ENCODE measurements at places on chromosomes 12 and 14.

DNA sequence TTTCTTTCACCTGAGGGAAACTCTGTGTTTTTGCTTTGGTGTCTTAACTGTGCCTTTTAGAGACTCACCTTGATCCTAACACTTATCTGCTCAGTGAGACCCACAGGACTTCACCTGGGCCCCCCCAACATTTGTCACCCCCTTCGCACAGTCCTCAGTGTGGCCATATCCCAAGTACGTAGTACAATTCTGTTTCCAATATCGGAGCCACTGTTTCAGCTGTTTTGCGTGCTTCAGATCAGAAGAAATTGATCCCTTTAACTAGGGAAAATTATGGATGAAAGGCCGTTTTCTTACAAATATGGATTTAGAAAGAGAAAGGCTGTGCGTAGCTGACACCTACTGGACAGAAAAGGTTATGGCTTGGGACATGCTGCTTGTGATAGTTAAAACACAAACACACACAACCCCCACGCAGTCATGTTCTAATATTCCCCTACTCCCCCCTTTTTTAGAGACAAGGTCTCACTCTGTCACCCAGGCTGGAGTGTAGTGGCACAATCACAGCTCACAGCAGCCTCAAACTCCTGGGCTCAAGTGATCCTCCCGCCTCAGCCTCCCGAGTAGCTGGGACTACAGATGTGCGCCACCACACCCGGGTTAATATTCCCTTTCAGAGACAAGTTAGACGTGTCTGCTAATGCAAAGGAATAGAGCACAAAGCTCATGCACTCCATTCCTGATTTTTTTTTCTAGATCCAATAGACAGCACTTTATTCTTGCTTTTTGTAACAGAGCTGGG, 3.6 kb upstream of the SLC7A8 start:
- DNase-seq = peak; percentile 58

DNA sequence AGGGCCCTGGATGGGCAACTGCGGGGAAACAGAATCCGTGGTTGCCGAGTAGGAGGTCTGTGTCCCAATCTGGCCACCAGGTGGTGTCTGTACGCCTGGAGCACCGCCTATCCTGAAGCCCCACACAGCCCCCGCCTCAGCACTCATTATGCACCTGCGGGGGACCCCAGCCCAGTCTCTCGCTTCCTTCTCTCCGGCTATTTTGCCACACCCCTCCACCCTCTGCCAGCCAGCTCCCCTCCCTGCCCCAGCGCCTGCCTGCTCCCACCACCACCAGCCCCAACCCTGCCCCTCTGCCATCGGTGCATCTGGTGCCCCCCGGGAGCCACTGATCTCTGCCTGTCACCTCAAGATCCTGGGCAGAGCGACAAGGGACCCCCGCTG, 2.2 kb upstream of the NXPH4 start:
- peak; percentile 67 for DNase-seq

GRCh38 chr12:113048716-113049127, 7.8 kb upstream of the DTX1 start:
- peak; percentile 57 for DNase-seq

DNA sequence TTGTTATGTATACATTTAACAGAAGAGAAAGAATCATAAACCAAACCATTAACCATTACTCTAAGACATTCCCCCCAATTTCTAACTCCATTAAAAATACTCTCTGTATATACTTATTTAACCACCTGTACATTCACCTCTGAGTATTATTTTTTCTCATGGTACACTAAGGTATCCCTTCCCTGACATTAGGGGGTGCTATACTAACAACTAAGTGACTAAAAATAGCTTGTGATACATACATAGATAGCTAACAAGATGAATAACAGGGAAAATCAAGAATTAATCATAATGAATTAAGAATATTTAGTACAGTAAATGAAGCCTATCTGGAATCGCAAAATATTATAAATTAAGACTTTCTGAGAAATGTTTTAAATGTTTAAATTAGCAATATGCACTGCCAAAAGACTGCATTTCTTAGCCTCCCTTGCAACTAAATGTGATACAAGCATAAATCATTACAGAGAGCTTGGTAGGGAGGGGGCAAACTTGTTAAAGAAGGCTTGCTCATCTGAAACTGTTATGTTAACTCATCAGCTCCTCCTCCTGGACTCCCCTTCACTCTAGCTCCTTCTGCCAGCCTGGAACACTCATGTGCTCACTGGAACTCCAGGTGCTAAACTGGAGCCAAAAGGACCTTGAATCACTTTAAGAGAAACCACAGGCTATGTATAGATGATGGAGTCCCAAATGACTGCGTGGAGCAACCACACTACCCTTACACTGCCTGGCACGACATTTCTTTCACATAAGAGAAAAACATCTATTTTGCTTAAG, 14.9 kb downstream of the C2CD5 start:
- no peak for DNase-seq

GRCh38 chr14:35752380-35752779, 56.7 kb downstream of the RALGAPA1 start:
- no peak for DNase-seq

DNA sequence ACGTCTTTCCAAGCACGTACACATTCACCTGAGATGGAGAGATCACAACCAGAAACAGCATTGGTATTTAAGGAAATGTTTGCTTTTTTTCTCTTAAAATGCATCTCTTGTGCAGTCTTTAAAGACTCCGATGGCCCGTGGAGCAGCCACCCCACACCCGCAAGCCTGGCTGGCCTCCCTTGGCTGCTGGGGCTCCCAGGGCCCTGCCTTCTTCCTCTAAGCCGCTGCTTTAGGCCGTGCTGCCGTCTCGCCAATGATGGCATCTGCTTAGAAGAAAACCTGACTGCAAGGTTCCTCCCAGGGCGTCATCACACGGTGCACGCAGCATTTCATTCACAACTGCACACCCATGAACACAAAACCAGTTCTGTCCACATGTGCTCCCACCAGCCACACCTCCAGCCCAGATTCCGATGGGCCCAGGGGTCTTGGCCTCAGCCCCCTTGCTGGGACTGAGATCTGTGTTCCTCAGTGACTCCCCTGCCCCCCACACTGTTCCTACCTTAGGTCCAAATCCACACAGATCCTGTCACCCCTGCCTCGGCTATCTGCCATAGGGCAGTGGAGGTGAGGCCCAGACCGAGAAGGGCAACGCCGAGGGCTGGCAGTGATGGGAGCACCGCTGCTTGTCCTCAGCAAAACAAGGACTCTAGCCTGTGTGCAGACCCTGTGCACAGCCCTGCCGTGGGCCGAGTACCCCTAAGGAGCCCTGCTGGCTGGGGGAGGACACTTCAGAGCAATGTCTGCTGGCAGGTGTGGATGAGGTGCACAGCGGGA, 4.4 kb downstream of the BTBD6 start:
- DNase-seq = no peak

GRCh38 chr12:101327051-101327450, 47.1 kb downstream of the UTP20 start:
- no peak for DNase-seq

GRCh38 chr14:103539056-103539825, 10.2 kb downstream of the TRMT61A start:
- no peak for DNase-seq

GRCh38 chr12:99067171-99067785, 422.2 kb downstream of the APAF1 start:
- no peak for DNase-seq

DNA sequence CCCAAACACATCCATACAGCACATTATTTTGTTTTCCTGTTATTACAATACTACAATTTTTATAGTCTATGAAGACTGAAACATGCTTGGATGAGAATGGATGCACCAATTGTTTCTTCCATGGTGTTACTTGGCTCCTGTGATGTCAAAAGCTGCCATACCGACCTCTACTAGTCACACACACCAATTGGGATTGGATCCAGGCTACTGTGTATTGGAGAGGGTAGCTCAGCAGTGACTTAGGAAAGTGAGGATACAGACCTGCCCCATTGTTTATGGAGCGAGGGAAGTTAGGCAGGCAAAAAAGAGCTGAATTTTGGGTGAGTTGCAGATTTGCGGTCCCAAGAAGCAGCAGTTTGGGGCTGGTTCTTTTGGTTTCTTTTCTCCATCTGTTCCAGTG, 30.8 kb upstream of the AKAP6 start:
- no peak for DNase-seq

DNA sequence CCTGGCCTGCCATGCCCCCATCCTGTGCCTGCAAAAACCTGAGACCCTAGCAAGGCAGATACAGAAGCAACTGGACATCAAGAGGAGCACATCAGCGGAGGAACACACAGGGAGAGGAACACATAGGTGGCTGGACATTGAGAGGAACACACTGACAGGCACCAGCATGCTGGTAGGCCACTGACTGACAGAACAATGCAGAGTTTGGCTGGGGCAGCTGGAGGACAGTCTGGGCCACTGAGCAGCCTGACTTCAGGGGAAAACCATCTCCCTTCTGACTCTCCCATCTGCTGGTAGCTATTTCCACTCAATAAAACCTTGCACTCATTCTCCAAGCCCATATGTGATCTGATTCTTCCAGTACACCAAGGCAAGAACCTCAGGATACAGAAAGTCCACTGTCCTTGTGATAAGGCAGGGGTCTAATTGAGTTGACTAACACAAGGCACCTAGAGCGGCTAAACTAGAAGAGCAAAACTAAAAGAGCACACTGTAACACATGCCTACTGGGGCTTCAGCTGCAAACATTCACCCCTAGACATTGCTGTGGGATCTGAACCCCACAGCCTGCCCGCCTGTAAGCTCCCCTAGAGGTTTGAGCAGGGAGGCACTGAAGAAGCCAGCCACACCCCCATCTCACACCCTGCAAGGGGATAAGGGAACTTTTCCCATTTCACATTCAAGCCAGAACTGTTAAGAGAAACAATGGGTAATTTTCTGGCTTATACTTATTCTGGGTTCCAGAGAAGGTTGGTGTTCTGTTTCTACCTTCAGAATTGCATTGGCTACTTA, 22.1 kb downstream of the CLECL1 start:
- no peak for DNase-seq

GRCh38 chr14:100076606-100077005, 11.4 kb downstream of the EVL start:
- no peak for DNase-seq

GRCh38 chr12:112590281-112590680, 171.5 kb downstream of the PTPN11 start:
- no peak for DNase-seq

- no peak for DNase-seq
These were observed 189.7 kb upstream of the TBX3 start for GRCh38 chr12:114873656-114874055.

- DNase-seq = no peak
These were observed 512.4 kb downstream of the TMTC2 start for GRCh38 chr12:83199069-83199468.

GRCh38 chr12:58030566-58031279, 89.4 kb downstream of the ATP23 start:
- DNase-seq = no peak

GRCh38 chr12:76374386-76375020, 26.3 kb upstream of the BBS10 start:
- no peak for DNase-seq

DNA sequence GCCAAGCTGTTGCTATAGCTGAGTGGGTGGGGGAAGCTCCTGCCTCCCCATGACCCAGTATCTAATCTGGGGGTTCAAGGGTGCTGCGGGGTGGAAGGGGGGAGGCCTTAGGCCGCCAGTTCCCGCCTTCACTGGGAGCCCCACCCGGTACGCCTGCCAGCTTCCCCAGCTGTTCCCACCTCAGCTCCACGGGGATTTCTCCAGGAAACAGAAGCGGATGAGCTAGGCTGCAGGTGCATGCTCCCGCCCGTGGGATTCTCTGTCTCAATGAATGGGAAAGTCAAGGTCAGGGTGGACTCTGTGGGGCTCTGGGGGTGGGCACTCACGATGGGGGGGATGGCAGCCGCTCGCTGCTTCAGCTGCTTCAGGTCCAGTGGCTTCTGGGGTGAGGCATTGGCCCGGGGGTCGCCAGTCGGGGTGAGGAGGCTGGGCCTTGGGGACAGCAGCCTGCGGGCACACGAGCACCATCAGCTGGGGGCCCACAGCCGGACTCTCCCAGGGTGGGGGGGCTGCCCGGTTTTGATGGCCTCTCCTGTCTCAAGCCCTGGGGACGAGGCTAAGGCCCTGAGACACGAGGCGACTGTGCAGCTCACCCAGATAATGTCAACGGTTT, 68.6 kb downstream of the RFLNA start:
- DNase-seq = peak; percentile 68

- no peak for DNase-seq
These were observed 193.5 kb upstream of the CNOT2 start for GRCh38 chr12:70049596-70050360.

- DNase-seq = peak; percentile 26
These were observed 1.9 kb downstream of the TOGARAM1 start for GRCh38 chr14:44963775-44964380.

- no peak for DNase-seq
These were observed 11.7 kb downstream of the SSH1 start for GRCh38 chr12:108845696-108846095.

DNA sequence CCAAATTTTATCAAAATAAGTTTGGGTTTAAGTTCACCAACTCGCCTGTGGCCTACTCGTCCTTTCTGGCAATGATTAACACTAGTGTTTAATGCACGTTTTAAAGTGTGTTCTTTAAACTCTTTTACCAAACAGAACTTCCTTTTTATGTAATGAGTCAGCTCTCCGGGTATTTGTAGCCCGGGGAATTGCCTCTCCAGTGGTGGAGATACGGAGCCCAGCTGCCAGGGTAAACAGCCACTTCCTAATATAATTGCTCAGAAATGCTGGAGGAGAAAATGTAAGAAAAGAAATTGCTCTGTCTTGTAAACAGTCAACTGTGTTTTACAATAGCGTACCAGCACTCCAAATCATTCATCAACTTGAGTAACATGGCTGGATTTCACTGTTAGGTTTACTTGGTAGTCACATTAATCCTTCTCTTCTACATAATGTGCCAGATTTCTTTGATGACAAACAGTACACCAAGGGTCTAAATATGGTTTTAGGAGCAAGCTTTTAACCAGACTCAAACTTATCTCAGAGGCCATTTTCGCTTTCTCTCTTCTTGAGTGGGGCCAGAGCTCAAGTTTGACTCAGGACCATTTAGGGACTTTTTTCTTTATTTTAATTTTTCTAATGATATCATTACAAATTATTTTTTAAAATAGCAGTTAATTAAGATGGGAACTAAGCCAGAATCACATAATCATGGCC, 101.2 kb upstream of the SLC38A2 start:
- peak; percentile 43 for DNase-seq

DNA sequence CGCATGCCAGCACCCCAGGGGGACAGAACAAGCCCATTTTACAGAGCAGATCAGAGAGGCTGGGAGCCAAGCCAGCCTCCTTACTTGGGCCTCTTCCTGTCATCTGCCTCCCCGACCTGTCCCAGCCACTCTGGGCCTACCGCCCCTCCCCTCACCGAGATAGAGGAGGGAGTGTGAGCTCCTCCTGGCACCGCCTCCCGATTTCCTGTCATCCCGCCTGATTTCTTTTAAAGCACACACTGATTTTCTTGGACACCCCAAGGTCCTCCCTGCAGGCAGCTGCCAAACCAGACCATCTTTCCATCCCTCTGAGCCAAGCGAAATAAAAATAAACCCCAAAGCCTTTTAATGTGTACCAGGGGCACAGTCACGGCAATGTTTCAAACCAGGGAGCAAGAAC, 108.4 kb downstream of the RFLNA start:
- DNase-seq = peak; percentile 81

DNA sequence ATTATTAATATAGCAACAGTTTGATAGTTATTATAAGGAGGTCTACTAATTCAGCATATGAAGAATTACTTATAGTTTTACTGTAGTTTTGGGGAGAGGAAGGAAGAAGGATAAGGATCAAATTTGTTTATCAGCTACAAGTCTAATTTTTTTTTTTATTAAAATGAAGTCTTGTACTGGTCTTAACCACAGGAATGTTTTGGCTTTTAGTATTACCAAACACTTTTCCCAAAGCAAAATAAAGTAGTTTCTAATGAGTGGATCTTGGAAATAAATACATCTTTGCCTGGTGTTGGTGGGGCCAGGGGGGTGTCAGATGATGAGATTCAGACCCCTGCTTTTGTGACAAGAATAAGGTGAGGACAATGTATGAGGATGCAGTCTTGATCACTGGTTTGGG, 57.2 kb upstream of the ZDHHC17 start:
- no peak for DNase-seq

Data from right hindlimb (tissue), 1 donor.